Activated CD4-positive, alpha-beta memory T cell treated with anti-CD3 and anti-CD28 coated beads for 36 hours (primary cell): ENCODE measurements at places on chromosomes 4 and X.
A peak's percentile ranks its signal among the peaks of the same experiment; 100 is the strongest.

DNA sequence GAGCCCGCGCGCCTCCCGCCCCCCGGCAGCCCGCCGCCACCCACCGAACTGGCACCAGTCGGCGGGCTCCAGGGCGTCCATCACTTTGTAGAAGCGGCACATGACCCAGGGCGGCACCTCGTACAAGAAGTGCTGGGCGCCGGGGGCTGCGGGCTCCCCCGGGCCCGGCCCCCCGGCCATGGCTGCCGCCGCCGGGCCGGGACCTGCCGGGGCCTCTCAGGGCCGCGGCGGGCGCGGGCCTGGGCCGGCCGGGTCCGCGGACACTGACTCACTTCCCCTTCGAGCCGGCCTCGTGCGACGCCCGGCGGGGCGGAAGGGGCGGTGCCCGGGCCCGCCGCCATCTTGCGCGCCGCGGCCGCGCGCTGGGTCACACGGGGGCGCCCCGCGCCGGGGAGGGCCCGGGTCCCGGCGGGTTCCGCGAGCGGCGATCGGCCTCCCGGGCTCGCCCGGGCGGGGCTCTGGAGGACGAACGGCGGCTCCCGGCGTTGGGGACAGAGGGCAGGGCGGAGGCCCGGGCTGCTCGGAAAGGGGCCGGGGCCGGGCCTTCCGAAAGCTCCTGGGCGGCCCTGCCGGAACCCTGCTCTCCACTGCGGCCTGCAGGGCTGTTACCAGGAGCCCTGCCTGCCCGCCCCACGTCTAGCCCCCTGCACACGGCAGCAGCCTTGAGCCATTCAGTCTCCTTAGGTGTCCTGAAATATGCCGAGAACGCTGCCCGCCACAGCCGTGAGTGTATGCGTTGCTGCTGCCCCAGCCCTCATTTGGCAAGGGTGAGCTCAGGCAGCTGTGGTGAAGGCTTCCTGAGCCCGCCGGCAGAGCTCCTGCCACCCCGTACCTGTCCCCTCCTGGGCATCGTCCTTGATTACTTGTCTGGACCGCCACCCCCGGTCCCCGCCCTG lies at the start of gene IRAK1:
IRAK1 (minus strand) TSS at position 270 of the 896 bp plus-strand sequence; CDS start at position 180, 90 bp downstream.
- peak; percentile 65 for DNase-seq

GRCh38 chr4:26590639-26591038 lies 6.8 kb downstream of the TBC1D19 start:
- no peak for DNase-seq

DNA sequence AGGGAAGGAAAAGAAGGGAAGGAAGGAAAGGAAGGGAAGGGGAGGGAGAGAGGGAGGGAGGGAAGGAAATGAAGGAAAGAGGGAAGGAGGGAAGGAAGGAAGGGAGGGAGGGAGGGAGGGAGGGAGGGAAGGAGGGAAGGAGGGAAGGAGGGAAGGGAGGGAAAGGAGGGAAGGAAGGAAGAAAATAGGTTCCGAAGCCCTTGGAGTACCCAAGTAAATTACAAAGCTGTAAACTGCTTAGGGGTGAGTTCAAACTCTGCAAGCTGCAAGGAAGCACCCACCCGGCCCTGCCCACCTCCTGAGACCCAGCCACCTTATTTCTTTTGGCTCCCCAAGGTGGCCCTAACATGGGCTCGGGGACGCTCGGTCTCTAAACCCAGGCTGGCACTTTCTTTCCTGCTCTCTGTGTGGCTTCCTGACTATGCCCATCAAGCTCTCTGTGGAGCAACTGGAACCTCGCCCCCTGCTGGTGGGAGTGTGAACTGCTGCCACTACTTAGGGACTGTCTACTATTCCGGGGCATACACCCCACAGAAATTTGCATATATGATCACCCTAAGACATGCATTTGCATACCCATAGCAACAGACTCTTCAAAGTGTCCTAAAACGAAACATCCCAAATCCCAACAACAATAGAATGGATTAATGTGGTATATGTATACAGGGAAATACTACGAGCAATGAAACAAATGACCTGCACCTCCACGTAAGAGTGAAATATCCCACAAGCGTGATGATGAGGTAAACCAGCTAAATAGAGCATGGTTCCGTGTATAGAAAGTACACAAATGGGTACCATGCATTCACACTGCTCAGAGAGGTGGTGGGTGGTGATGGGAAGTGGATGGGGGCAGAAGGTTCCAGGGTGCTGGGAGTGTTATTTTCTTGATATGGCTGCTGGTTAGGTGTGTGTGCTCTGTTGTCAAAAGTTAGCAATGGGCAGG lies 151.7 kb upstream of the TBL1X start:
- DNase-seq = peak; percentile 83

DNA sequence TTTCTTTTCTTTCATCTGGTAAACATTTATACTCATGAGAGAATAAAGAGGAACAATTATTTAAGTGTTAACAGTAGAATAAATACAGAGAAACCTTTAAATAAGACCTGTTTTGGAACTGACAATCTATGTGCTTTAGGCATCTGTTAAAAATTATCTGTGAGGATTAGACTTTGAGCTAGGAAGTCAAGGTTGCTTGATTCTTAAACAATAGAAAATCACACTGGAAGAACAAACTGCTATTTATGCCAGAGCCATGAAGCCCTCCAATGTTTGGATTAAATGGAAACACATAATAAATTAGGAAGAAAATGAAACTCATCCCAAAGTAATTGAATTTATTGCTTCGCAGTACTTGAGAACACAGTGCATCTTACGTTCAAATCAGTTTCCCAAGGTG lies 207.2 kb upstream of the NPY2R start:
- no peak for DNase-seq

GRCh38 chr4:44313702-44314101 lies 134.9 kb downstream of the KCTD8 start:
- no peak for DNase-seq

DNA sequence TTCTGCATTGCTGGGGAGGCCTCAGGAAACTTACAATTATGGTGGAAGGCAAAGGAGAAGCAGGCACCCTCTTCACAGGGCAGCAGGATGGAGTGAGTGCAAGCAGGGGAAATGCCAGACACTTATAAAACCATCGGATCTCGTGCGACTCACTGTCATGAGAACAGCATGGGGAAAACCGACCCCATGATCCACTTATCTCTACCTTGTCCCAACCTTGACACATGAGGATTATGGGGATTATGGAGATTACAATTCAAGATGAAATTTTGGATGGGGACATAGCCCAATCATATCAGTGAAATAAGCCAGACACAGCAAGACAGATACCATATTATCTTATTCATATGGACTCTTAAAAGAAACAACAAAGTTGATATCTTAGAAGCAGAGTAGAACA lies 134.9 kb downstream of the C4orf33 start:
- no peak for DNase-seq
